ENCODE measurements at places on chromosomes 5 and 9.
A peak's percentile ranks its signal among the peaks of the same experiment; 100 is the strongest.

DNA sequence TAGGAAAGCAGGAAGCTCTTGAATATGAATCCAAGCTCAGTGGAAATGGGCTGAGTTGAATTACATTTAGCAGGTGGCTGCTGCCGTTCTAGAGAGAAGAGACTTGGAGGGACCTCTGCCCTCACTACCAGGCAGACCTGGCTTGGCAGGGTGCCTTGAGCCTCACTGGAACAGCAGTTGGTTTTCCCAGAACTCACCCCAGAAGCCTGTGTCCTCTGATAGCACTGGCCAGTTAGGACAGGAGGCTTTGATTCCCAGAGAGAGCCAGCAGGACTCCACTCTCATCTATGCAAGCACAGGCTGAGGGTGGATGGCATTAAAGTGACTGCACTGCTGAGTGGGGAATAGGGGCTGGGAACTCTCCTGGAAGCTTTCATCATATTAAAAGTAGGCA is 54.8 kb downstream of the PWWP2A start:
- DNase-seq, result no peak

DNA sequence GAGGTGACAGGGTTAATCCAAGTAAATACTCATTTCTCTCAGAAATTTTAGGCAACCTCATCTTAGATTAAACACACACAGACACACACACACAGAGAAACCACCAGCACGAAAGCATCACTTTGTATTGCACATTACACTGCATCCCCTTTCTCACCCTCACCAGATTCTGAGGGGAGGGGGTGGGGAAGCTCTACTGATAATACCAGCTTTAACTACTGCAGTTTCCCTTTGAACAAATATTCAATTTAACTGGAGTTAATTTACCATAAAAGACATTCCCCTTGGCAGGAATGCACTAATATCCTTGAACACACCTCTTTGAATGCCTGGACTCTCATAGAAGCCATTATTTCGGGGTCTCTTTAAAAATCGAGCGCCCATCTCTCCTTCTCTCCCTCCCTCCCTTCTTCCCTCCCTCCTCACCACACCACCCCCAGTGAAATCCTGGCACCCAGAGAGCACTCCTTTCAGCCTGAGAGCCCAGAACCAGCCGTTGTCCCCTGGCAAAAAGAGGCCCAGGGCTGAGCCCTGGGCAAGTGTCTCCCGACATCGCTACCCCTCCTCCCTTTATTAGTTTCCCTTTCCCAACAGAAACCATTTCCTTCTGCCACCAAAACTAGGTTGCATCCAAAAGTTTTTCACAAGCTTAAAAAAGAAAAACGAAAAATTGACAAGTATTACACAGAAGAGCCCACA is 2.8 kb upstream of the NFIB start:
- DNase-seq, result peak; percentile 38

DNA sequence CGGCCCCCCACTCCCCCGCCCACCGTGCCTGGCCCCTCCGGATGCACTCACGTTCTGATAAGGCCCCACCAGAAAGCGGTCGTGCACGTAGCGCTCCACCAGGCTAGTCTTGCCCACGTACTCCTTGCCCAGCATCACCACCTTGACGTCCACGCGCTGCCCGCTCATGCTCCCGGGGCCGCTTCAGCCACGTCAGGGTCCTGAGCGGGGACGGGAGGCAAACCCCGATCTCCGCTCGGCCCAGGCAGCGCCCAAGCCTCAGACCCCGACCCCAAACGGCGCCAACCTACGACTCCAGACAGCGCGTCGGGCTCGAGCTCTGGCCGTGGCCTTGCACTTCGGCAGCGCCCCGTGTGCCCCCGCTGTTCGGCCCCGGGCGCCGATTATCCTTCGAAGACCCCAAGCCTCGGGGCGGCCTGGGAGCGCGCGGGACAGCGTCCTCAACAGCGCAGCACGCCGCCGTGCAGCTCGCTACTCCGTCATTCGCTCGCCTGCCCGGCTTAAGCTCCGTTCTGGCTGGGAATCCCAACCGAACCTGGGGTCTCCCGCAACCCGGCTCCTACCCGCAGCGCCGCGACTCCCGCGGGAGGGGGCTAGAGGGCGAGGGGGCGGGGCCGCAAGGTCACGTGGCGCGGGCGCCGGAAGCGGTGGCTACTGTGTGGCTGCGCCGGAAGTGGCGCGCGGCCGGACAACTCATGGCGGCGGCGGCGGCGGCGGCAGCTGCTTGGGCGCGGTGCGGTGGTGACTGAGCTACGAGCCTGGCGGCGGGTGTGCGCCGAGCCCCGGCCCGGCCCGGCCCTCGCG is at the start of the genes PRELID1 and RAB24:
Gene PRELID1, plus strand, starts transcription at position 679 of the 804 bp plus-strand sequence. CDS start 187 bp downstream, outside the sequence.
Gene RAB24, minus strand, starts transcription at position 599 of the 804 bp plus-strand sequence. Its CDS starts 431 bp downstream, at position 168.
- DNase-seq, result peak; percentile 86

- DNase-seq, result no peak
Measured at GRCh38 chr5:6783787-6784186, 70.6 kb downstream of the TENT4A start.

DNA sequence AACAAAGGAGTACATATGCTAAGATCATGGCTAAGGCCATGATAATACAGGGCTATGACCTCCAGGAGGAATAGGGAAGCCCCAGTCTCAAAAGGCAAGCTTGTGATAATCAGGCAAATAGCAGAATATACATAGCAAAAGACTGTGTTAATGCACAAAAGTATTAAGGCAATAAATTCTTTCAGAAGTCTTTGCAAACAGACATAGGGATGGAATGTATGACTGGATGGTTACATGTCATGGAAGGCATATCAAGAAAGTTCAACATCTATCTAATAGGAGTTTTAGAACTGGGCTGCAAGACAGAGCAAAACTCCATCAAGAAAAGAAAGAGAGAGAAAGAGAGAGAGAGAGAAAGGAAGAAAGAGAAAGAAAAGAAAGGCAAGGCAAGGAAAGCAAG is 264.5 kb upstream of the CDH6 start:
- no peak for DNase-seq

DNA sequence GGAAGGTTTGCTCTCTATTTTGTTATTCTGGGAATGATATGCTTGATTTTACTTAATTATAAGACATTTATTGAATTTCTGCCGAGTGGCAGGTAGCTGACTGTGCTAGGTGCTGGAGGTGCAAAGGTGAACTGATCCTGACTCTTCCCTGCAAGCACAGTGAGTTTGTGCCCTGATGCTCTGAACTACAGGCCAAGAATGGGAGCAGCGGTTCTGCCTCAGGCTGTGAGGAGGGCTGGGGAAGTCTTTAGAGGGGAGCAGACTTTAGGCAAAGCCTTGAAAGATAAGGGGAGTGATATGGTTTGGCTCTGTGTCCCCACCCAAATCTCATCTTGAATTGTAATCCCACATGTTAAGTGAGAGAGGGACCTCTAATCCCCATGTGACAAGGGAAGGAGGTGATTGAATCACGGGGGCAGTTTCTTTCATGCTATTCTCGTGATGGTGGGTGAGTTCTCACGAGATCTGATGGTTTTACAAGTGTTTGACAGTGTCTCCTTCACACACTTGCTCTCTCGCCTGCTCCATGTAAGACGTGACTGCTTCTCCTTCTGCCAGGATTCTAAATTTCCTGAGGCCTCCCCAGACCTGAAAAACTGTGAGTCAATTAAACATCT is 73.1 kb downstream of the NDFIP1 start:
- no peak for DNase-seq

DNA sequence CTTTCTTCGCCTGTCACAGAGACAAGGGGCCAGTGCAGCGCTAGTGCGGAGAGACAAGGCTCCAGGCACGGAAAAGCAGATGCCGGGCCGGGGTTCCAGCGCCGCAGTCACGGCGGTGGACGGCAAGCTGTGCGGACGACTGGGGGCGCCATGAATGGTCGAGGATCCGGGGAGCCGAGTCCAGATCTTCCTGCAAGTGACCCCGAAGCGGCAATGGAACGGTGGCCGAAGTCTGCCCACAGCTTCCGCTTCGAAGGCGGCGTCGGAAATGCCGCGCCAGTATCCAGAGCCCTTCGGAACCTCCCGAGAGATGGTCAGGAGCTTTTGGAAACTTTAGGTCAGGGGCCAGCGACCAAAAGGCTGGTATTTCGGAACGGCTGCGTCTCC is 601 bp upstream of the FAF2 start:
- peak; percentile 30 for DNase-seq

DNA sequence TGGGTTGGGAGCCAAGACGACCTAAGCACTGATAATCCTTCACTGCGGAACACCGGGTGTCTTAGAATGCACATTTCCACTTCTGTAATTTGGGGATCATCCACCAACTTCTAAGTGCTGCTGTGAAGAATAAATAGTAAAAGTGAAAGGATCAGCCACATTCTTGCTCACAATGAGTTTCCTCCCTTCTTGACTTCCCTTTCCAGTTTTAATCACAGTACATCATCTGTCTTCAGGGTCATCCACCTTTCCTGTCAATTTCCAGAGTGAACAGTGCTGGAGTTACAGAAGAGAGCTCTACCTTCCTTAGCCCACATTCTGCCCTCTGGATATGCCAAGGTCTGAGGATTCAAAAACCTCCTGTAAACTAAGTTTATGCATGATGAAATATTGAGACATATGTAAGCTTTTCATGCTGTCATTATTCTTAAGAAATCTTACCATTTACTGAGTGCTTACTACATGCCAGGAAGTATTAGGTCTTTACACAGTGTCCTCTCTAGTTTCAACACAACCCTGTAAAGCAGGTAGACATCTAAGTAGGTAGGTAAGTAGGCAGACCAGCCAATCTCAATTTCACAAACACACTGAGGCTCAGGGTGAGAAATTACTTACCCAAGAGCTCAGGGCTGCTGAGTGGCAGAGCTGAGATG is 105.2 kb downstream of the CDK5RAP2 start:
- no peak for DNase-seq

Data from COR-L47 (cell line).